ENCODE measurements at places on chromosomes 11 and 22. TPM values are rescaled to one million over a fixed set of nuclear protein-coding genes. Genes with fewer than 3 reads are reported as not detected.

Gene DDIAS
- 15.8 TPM for total RNA-seq

Gene REXO2
- 179 TPM for total RNA-seq

Gene GRM5
- under 0.01 TPM for total RNA-seq

- DNase-seq: no peak
These were observed 243.3 kb downstream of the TBC1D22A start for GRCh38 chr22:47005506-47006408.

- peak; percentile 92 for DNase-seq
These were observed 54.9 kb downstream of the ZC3H12C start for GRCh38 chr11:110147962-110148709.

DNA sequence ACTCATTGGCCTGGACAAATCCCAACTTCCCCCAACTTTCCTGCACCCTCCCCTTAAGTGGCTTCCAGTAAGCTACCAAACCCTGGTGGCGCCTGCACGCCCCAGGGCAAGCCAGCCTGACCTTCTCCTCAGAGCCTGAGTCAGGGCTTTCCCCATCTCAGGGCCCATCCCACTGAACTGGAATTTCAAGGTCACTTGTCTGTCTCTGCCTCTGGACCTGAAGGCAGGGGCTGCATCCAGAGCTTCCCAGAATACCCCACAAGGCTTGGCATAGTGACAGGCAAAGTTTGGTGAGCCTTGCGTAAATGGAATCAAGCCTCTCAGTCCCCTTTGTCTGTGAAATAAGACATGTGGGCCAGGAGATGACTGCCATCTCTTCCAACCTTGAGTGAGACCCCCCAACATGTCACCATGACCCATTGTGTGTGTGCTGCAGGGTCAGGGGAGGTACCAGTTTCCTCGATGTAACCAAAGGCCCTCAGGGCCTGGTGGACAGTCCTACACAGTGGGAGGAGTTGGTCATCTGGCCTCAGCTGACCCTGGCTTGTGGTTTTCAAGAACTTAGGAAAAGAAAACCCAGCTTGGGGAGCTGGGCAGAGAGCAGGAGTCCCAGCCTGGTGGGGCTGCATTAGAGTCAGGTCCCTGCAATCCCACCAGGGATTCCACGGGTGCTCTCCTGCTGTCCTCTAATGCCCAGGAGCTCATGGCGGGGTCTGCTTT is 8.9 kb downstream of the ALX4 start:
- no peak for DNase-seq

GRCh38 chr11:111360150-111361043 is 18.7 kb downstream of the POU2AF1 start:
- no peak for DNase-seq

DNA sequence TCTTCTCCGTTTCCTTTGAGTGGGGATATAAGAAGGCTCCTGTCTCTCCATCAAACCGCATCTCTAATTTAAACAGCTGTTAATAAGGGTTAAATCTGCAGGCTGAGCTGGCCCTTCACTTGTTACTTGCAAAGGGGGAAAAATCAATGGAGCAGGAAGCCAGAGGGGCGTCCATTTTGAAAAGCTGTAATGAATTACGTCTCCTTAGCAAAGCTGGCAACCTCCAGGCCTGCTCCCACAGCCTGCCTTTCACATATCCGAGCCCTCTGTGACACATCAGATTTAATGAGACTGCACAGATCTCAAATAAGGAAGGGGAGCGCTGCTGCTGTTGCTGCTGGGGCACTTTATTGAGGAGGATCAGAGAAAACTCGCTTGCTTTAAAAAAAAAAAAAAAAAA is 320.8 kb downstream of the BLID start:
- DNase-seq: no peak

GRCh38 chr11:19228968-19229367 is 11.8 kb downstream of the E2F8 start:
- no peak for DNase-seq

- DNase-seq: peak; percentile 1
These were observed 29.9 kb downstream of the GUCY1A2 start for GRCh38 chr11:106988151-106989077.

Data from IMR-90 (cell line).